ENCODE measurements at places on chromosomes 6 and 20.

DNA sequence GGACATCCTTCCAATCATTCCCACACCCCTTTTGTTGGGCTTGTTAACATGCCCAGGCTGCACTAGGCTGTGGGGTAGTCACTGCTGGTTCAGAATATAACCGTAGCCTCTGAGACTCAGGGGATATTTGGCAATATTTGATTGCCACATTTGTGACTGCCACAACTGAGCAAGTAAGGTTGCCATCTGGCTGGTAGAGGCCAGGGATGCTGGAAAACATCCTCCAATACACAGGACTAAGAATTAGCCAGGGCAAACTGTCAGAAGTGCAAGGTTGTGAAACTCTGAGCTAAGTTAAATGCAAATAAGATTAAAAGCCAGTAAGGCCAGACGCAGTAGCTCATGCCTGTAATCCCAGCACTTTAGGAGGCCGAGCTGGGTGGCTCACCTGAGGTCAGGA lies 112.0 kb downstream of the ZMYND8 start:
- DNase-seq, result peak; percentile 56

GRCh38 chr6:129643968-129644367 lies 66.0 kb downstream of the ARHGAP18 start:
- no peak for DNase-seq

DNA sequence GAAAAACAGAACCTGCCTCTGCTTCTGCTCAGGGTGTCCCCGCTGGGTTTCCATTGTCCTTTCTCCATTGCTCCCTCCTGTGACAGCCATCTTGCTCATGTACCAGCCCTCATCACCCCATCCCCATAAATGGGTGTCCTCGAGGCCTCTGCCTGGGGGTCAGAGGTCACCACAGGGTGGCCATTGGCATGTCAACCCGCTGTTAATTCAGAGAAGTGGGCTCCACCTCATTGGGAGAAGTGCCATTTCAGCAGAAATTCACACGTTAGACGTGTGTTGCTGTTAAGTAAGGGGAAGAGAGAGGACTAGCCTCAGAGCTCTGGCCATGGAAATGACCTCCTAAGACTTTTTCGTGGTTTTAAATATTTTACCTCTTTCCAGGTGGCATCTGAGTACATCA lies 71.9 kb downstream of the PTPN1 start:
- no peak for DNase-seq

DNA sequence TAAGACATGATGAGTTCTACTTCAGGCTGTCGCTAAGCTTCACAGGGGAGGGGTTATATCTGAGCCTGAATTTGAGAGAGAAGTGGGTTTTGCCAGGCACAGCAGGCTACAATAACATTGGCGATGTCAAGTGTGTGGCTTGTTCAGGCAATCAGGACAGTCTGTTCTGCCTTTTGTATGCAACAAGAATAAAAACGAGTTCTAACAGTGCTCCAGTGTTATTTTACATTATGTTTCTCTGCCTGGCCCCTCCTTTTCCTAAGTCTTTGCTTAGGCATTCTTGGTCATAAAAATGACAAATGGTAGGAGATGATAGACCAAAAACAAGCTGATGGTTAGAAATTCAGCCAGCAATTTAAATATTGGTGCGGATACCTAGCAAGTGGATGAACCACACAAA lies 26.8 kb downstream of the PAQR8 start:
- DNase-seq, result no peak

- no peak for DNase-seq
Observed at GRCh38 chr6:33013608-33014007, 4.2 kb upstream of the HLA-DOA start.

GRCh38 chr20:8464368-8464767 lies 332.3 kb downstream of the PLCB1 start:
- DNase-seq, result no peak

DNA sequence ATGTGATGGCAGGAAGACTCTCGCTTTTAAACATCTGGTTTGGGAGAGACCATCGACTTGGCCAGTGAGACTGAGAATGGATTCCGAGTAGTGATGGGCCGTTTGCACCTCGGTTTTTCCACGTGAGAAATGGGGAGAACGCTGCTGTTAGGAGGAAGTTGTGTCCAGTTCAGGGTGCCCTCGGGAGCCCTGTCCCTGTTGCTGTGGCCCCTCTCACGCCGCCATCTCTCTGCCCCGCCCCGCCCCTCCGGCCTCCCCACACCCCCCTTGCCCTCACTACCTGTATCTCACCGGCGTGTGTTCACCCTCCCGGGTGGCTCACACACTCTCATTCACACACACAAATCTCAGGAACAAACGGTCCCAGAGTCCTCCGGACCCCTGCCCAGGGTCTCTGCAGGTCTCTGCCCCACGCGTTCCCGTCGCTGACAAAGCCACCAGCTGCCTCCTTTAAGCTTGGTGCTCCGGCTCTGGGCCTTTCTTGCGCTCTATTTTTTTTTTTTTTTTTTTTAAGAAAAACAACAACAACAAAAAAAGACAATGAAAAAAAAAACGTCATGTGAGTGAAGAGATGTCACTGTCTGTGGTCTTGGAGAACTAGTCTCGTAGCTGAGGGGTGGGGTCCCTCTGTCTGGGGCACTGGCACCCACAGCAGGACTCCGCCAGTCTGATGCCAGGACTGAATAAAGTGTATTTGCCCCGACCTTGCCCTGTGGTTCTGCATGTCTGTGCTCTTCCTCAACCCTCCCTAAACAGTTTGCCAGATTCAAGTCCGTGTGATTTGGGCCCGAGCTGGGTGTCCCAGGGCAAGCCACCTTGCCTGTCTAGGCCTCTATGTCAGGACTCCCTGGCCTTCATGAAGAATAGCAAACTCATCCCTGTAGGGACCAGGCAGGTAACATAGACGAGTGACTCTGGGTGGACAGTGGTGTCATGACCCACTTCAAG lies 2.9 kb downstream of the SOX12 start:
- no peak for DNase-seq

- no peak for DNase-seq
Observed at GRCh38 chr6:131295081-131295480, 159.8 kb downstream of the AKAP7 start.

- DNase-seq, result no peak
Observed at GRCh38 chr6:99871641-99872040, 122.4 kb downstream of the MCHR2 start.

DNA sequence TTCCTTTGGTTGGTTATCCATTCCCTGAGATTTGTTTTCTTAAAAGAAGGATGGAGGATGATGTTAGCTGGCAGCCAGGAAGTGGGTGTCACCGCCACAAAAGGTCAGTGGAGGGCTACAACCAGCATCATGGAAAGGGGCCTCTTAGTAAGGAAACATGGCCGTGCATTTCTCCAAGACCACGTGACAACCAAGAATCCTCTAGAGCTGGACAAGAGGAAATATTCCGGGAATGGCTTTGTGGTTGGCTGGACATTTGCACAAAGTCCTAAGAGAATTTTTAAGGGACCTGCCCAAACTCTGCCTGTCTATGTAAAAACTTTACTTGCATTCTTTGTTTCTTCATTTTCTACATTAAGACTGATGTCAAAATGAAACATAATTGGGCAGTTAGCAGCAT lies 399.9 kb upstream of the MARCKS start:
- DNase-seq, result no peak

GRCh38 chr20:34305333-34306230 lies 2.4 kb upstream of the AHCY start:
- peak; percentile 26 for DNase-seq
